ENCODE measurements at places on chromosomes 2 and 18. TPM values are rescaled to one million over a fixed set of nuclear protein-coding genes. Genes with fewer than 3 reads are reported as not detected.

- DNase-seq, result no peak
These were observed 181.9 kb downstream of the RTP5 start for GRCh38 chr2:242051463-242051862.

- no peak for DNase-seq
These were observed 75.0 kb downstream of the TPO start for GRCh38 chr2:1488181-1488671.

DNA sequence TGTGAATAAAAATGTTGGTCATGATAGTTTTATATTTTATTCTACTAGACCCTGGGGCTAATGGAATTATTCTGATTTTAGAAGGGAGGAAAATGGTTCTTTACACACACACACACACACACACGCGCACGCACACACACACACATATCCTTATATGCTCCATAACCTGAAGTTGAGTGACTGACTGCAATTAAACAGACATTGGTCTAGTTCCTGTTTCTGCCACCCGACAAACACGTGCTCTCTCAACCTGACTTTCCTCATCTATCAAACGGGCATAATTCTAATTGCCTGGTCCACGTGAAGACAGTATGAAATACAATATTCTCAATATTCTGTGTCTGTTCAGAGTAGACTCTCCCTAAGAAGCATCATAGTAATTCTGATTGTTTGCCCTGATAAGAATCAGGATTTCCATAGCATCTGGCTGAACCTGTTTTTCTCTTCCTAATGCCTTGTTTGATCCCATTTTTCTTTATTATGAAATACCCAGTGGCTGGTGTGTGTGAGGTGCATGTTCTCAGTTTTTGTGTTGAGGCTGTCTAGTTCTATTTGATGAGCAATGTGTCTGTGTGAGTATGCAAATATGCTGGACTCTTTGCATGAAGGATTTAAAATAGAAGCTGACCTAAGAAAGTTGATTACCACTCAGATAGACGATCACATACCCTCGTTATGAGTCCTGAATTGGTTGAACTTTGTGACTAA, 51.0 kb downstream of the SETBP1 start:
- peak; percentile 99 for DNase-seq

GRCh38 chr2:68441179-68441993, 25.7 kb downstream of the FBXO48 start:
- peak; percentile 38 for DNase-seq

DNA sequence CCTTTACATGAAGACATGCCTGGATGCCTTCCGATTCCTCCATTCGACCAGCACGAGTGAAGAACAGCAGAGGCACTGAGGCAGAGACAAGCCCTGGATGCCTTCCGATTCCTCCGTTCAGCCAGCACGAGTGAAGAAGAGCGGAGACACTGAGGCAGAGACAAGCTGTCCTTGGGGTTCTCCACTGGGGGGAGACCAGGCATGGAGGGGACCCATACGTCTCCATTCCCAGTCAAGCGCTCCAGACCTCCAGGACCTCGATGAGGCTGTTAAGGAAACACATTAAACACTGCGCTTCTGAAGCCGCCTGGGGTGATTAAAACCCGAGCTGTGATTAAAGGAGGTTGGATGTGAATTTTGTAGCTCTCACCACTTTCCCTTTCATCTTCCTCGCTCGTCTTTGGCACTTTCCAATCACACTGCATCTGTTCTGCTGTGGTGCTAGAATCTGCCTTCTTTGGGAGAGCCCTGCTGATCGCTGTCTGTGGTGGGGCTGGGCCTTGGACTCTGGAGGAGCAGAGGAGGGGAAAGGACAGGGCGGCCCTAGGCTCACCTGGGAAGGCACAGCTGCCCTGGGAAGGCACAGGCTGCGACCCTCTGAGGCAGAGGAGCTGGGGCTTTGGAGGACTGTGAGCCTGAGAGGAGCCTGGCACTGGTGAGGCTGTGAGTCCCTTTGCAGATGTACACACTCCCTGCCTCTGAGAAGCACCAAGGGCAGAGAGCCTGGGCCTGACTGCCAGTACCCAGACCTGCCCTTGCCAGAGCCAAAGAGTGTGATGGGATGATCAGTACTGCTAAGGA, 463.1 kb upstream of the HS6ST1 start:
- no peak for DNase-seq

DNA sequence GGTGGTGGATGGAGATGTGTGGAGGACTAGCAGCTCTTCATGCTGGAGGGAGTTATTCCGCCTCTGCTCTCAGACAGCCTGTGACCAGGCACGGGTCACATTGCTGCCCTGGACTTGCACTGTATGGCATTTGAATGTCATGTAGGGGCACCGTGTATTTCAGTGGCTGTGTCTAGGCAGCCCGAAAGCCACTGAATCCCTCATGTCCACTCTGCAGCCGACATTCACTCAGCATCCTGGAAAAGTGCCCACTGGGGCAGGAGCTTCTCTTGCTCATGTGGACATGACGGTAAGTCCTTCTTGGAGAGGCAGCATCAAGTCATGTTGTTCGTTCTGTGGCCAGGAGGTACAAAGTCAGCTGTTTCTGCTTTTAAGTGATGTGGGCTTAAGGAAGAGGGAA, 127.9 kb downstream of the SH3RF3 start:
- no peak for DNase-seq

TXNDC2 gene
- not detected for total RNA-seq

EDAR gene
- 0.03 TPM for total RNA-seq

- DNase-seq, result no peak
These were observed 46.4 kb upstream of the IL1RL1 start for GRCh38 chr2:102264952-102265351.

SALL3 gene
- not detected for total RNA-seq

DNA sequence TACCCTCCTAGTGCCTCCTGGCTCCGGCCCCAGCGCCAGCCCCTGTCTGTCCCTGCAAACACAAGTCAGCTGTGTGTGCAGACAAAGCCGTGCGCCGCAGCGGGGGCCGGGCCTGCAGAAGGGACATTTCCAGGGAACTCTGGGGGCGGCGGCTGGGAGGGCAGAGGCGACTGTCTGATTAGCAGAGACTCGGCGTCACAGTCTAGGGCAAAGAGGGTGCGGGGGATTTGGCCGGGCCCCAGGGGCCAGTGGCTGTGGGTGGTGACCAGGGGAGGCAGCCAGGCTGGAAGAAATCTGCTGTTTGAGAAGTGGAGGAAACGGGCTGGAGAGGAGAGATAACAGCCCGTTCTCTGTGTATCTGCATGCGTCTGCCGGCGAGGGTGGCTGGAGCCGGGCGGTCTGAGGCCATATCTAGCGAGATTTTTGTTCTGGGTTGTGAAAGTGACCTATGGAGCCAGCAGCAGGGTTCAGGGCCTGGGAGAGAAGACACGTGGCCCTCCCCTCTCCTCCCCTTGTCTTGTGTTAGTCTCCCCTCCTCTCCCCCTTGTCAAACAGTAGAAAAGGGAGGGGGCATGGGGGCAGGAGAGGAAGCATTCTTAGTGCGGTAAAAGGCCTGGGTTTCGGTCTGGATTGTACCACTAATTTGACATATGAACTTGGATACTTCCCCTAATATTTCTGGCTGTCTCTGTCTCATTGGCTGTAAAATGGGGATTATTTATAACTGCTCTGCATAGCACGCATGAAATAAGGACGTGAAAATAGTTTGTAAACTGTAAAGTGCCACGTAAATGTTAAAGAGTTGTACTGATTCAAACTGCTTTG, 169.4 kb downstream of the SMAD7 start:
- no peak for DNase-seq

- no peak for DNase-seq
These were observed 150.0 kb downstream of the DYSF start for GRCh38 chr2:71603311-71603811.
